ENCODE measurements at places on chromosomes 16 and 17.
A peak's percentile ranks its signal among the peaks of the same experiment; 100 is the strongest.

- H3K27me3 ChIP-seq: no peaks in the 10 kb centered on the region
- H3K27ac ChIP-seq: no peak overlapping the region
- H3K36me3 ChIP-seq: no peaks in the 10 kb centered on the region
- no peak for DNase-seq
- no peak overlapping the region for H3K4me3 ChIP-seq
These were observed 65.2 kb downstream of the SNX20 start for GRCh38 chr16:50615891-50616290.

GRCh38 chr16:56848029-56848936, 16.7 kb upstream of the SLC12A3 start:
- H3K4me1 ChIP-seq: peaks cover 4% of the 10 kb centered on the region
- H3K4me3 ChIP-seq: no peak overlapping the region
- H3K36me3 ChIP-seq: peaks cover 15% of the 10 kb centered on the region
- no peak for DNase-seq
- H3K27ac ChIP-seq: peak overlapping the region; percentile 42
- H3K27me3 ChIP-seq: no peaks in the 10 kb centered on the region

DNA sequence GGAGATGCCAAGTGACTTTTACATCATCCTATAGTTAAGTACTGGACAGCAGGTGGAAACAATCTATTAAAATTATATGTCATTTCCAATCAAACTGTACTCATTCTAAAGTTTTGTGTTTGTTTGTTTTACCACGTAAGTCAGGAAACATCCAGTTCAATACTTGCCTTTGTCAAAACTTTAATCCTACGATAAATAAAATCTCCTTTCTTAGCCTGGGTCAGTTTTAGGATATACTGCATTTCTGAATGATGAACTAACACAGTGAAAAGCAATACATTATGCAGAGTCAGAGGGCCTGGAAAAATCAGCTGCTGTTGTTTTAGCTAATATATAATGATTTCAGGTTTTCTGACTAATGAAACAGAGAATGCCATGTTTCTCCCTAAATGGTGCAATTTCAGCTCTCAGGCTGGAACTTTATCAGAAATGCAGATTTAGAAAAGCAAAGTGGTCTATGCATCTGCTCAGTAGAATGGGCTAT, 756.4 kb downstream of the CDH11 start:
- H3K27ac ChIP-seq: no peak overlapping the region
- no peak overlapping the region for H3K4me3 ChIP-seq
- H3K36me3 ChIP-seq: no peaks in the 10 kb centered on the region
- H3K4me1 ChIP-seq: no peaks in the 10 kb centered on the region
- DNase-seq: no peak
- no peaks in the 10 kb centered on the region for H3K27me3 ChIP-seq

GRCh38 chr17:77379832-77380231, 239.1 kb downstream of the SEC14L1 start:
- DNase-seq: no peak
- peaks cover 89% of the 10 kb centered on the region for H3K4me1 ChIP-seq
- H3K27ac ChIP-seq: no peak overlapping the region
- no peaks in the 10 kb centered on the region for H3K27me3 ChIP-seq
- no peak overlapping the region for H3K4me3 ChIP-seq

DNA sequence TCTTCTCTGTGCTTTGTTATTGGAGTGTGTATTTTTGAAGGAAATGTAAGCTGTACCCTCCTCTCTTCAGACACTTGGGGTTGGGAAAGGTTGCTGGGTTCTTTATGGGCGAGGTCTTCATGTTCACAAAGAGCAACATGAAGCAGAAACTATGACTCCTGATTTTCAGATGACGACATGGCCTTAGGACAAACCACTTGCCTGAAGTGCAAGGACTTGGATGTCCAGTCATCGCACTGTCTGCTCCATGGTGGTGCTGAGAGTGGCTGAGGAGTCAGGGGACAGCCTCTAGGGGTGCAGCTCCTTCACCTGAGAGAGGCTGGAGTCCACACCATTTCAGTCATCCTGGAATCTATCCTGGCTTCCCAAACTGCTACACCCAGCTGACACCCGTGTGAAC, 183.9 kb upstream of the CDH5 start:
- H3K27me3 ChIP-seq: no peaks in the 10 kb centered on the region
- no peak overlapping the region for H3K4me3 ChIP-seq
- no peak overlapping the region for H3K27ac ChIP-seq

GRCh38 chr17:59002126-59002525, 104.6 kb downstream of the TRIM37 start:
- peaks cover 11% of the 10 kb centered on the region for H3K4me1 ChIP-seq
- DNase-seq: no peak

GRCh38 chr16:88370365-88370764, 12.4 kb upstream of the ZNF469 start:
- no peak overlapping the region for H3K4me3 ChIP-seq
- no peaks in the 10 kb centered on the region for H3K4me1 ChIP-seq
- no peaks in the 10 kb centered on the region for H3K36me3 ChIP-seq
- no peak overlapping the region for H3K27ac ChIP-seq
- no peak for DNase-seq

GRCh38 chr16:81003610-81004460, 2.9 kb downstream of the CMC2 start:
- no peaks in the 10 kb centered on the region for H3K27me3 ChIP-seq
- no peak for DNase-seq
- H3K27ac ChIP-seq: peak overlapping the region; percentile 98
- peaks cover 37% of the 10 kb centered on the region for H3K4me1 ChIP-seq
- H3K36me3 ChIP-seq: no peaks in the 10 kb centered on the region

- no peak for DNase-seq
- H3K4me3 ChIP-seq: no peak overlapping the region
- H3K27me3 ChIP-seq: no peaks in the 10 kb centered on the region
- no peaks in the 10 kb centered on the region for H3K36me3 ChIP-seq
- H3K4me1 ChIP-seq: peaks cover 21% of the 10 kb centered on the region
- H3K27ac ChIP-seq: no peak overlapping the region
These were observed 4.1 kb upstream of the PPP1R9B start for GRCh38 chr17:50154604-50155003.

DNA sequence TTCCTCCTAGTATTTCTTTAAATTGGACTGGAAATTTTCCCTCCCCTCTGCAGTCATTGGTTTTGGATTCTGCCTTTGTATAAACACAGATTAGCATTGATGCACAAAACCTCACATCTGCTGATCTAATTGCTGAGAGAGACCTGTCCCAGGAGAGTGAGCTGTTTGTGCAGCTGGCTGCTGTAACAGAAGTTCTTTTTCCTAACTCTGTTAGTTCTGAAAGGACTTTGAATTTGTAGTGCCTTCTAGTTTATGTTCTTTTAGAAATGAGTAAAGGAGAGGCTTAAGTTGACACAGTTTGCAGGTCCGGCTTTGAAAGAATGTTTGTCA, 45.2 kb upstream of the KPNB1 start:
- H3K4me3 ChIP-seq: no peak overlapping the region
- DNase-seq: no peak
- peaks cover 70% of the 10 kb centered on the region for H3K36me3 ChIP-seq

- no peaks in the 10 kb centered on the region for H3K36me3 ChIP-seq
- H3K27me3 ChIP-seq: no peaks in the 10 kb centered on the region
- no peak overlapping the region for H3K4me3 ChIP-seq
- H3K4me1 ChIP-seq: peaks cover 70% of the 10 kb centered on the region
These were observed 14.8 kb downstream of the CD7 start for GRCh38 chr17:82302568-82302963.

Data from CD4-positive, CD25-positive, alpha-beta regulatory T cell (primary cell).